HT1080 (cell line): ENCODE measurements at places on chromosomes 7 and 10. TPM values are rescaled to one million over a fixed set of nuclear protein-coding genes. Genes with fewer than 3 reads are reported as not detected.

GDF10 gene
- total RNA-seq = not detected in 2 replicates

GRCh38 chr7:140509789-140510188, 30.5 kb upstream of the MKRN1 start:
- no peak for DNase-seq

GRCh38 chr7:105098863-105099515, 85.0 kb downstream of the KMT2E start:
- peak; percentile 10 for DNase-seq

GRCh38 chr7:2157473-2158279, 75.1 kb downstream of the MAD1L1 start:
- peak; percentile 25 for DNase-seq

- DNase-seq = no peak
Observed at GRCh38 chr7:143505838-143506237, 28.2 kb downstream of the TAS2R41 start.
